ENCODE measurements at places on chromosomes 6 and 20. TPM values are rescaled to one million over a fixed set of nuclear protein-coding genes. Genes with fewer than 3 reads are reported as not detected.

GRCh38 chr6:90429713-90430112, 133.1 kb upstream of the BACH2 start:
- peak; percentile 31 for DNase-seq

- DNase-seq: no peak
These were observed 257.5 kb downstream of the ADGB start for GRCh38 chr6:146856296-146856695.

DNA sequence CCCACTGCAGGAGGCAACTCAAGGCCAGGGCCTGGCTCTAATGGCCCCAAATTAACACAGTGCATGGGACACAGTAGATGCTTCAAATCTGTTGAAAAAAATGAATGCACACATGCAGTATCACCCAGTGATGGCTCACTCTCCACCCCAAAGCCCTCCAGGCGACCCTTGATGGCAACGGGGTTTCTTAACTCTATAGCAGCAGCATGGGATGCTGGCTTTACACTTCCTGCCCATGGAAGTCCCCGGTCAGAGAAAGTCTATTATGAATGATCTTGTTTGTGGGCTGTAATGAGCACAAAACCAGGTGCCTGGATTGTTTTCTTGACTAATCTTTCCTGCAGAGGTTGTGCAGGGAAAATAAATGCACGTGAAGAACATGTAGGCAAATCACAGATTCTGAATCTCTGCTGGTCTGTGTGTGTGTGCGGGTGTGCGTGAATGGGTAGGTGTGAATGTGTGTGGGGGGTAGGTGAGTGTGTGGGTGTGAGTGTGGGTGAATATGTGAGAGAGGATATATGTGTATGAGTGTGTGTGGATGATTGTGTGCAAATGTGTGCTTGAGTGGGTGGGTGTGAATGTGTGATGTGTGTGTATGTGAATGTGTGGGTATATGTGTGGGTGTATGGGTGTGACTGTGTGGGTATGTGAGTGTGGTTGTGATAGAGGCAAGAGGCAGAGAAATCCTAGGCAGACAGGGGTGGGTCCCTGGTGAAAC, 60.1 kb upstream of the MLN start:
- DNase-seq: no peak

- peak; percentile 56 for DNase-seq
These were observed 2.8 kb downstream of the TMC2 start for GRCh38 chr20:2538931-2539720.

GRCh38 chr6:117513778-117514365, 31.4 kb downstream of the DCBLD1 start:
- DNase-seq: no peak

- peak; percentile 24 for DNase-seq
These were observed 370.2 kb upstream of the SASH1 start for GRCh38 chr6:147972448-147972847.

DNA sequence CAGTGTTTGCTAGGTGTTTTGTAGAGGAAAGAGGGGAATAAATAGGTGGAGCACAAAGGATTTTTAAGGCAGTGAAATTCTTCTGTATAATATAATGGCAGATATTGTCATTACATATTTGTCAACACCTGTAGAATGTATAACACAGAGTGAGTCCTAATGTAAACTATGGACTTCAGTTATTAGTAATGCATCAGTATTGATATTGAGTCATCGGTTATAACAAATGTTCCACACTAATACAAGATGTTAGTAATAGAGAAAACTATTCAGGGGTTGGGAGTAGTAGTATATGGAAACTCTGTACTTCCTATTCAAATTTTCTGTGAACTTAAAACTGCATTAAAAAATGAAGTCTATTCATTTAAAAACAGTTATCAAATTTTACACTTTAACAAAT, 299.2 kb downstream of the UBE3D start:
- DNase-seq: no peak

DNA sequence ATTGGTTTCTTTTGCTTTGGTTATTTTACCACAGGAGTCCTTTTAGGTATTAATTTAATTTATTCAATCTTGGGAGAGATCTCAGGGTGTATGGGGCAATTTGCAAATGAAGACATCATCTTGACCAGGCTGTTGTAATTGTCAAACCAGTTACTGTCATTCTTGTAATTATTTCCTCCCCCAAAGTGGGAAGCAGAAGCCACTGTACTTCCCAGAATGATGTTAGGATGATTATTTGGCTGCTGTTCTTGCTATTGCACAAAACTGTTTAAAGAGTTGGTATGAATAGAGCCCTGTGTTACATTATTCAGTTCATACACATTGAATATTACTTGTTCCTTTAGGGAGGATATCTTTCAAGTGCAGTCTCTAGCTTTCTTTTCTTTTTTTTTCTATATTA, 1.7 kb downstream of the TAAR6 start:
- no peak for DNase-seq

DNA sequence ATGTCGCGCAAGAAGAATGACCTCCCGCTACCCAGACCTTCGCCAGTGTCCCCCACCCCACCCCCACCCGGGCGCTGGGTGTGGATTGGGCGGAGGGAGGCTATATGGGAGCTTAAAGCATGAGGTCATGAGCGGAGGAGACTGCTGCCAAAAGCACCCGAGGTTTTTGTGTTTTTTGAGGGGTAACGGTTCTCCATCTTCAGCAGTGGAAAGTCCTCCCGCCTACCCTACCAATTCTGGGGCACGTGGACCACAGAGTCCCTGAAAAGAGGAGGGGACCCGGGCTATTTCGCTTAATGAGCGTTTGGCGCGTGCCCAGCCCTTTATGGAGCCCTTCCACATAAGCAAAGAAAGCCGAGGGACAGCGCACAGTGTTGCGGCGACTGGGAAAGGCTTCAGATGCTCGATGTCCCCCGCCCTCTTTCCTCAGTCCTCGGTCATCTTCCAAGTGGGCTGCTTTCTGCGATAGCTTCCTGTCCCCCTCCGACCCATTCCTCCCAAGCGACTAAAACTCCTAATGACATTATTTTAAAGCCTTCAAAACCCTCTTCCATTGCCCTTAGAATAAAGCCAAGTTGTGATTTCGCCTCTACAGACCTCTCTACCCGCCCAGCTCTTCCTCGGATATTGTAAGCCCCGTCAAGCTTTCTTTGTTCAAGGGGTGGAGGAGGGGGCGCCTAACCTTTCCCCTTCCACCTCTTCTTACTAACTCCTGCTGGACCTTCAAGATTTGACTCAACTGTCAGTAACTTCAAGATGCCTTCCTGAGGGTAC, 2.1 kb upstream of the TRERF1 start:
- peak; percentile 72 for DNase-seq

DNA sequence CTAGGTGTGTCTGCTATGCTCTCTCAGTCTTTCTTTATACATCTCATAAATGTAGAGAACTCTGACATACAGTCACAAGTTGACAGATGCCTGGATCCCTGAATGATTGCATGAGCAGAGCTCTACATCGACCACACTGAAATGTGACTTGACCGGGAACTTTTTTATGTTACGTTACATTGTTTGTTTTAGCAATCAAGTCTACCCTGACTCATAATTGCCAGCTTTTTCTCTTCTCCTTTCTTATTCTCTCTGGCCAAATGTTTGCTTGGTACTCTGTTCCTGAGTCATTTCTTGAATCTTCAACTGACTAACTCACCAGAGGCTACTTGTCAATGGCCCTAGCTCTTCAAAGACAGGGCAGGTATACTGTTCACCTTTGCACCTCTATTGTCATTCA, 213.6 kb upstream of the DTNBP1 start:
- no peak for DNase-seq

DNA sequence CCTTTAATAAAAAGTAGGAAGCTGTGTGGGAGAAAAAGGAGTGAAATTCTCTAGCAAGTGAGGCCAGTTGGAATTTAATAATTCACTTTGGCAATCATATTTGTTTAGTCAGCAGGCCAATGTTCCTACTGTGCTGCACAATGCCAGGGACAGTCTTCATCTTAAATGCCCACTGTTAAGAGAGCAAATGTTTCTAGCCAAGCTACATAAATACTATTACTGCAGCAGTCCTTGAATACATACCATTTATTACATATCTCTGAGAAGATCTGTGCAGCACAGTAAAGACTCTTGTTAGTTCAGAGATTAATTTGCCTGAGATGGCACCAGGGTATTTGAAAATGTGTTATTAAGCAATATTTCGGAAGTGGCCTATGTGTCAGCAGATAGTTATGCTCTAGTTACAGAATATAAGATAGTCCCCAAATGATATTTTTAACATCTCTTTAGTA, 105.4 kb downstream of the OGFRL1 start:
- peak; percentile 15 for DNase-seq

GRCh38 chr6:33211666-33212422, 3.5 kb downstream of the RING1 start:
- no peak for DNase-seq

- DNase-seq: no peak
These were observed at the start of gene HIVEP1 for GRCh38 chr6:12012038-12012557. Gene HIVEP1, plus strand, starts transcription at chr6:12012312. Its CDS starts 3,317 bp downstream, at chr6:12015629.

- no peak for DNase-seq
These were observed 64.9 kb downstream of the SYNDIG1 start for GRCh38 chr20:24534282-24534681.

DNA sequence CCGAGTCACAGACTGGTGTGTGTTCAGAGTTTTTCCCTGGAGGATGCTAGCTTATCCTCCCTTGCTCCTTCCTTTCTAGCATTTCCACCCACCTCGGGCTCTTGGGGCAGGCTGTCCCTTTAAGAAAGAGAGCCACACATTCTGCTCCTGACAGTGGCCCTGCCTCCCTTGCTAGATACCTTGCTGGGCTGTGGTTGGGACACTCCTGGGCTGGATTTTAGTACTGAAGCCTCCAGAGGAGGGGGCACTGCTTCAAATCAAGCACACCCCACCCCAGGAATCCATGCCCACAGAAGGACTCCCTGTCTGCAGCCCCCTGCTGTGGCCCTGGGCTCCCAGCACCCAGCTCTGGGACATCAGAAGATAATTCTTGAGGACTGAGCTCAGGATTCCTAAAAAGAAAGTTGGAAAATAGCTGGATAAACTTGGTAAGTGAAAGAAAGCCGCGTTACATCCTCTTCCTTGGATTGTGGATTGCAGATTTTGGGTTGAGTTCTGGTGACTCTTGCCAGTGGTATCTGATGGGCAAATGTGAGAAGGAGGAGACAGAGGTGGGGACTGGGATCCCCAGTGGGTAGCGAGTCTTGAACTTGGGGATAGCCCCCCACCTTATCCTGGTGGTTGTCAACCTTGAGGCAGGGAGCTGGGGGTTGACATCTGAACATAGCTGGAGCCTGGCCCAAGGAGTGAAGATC, 29.0 kb downstream of the DAAM2 start:
- no peak for DNase-seq

DNA sequence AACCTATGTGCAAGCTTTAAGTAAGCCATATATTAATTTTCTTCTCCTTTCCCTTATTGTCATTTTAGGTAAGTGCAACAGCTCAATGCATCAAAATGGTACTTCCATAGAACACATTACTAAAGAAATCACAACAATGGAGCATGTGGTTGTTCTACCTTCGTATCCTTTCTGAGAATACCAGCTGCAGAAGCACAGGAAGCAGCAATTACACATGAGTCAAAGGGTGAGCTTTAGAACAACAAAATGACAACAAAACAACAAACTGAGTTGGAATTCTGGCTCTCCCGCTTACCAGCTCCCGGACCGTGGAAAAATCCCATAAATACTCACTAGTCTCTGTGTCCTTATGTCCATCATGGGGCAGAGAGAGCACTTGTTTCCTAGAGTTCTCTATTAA, 108.9 kb downstream of the BCAS1 start:
- no peak for DNase-seq

DNA sequence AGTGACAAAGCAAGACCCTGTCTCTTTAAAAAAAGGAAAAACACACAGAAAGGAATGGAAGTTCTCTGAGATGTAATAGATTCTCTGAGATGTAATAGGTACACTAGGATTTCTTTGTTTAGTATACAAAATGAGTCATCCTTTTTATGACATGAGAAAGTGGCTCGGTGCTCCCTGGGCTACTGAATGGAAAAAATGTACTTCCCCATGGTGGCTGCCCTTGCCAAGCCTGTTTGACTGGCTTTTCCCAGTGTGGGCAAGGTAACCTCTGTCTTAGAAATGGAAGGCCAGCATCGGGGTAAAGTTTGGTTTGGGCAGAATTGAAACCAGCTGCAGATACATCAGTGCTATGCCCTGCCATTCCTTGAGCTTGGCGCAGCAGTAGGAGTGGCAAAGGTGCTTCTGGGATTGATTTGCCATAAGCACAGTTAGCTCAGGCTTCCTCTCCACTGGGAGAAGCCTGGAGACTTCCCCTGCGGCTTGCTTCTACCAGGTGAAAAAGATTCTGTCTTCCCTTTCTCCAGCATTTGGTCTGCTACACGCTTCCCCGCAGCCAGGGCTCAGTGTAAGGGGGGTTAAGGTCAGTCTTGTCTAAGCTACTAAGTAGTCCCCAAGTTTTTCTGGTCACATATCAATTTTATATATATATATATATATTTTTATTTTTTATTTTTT, 24.5 kb downstream of the ARFGEF2 start:
- DNase-seq: no peak

DNA sequence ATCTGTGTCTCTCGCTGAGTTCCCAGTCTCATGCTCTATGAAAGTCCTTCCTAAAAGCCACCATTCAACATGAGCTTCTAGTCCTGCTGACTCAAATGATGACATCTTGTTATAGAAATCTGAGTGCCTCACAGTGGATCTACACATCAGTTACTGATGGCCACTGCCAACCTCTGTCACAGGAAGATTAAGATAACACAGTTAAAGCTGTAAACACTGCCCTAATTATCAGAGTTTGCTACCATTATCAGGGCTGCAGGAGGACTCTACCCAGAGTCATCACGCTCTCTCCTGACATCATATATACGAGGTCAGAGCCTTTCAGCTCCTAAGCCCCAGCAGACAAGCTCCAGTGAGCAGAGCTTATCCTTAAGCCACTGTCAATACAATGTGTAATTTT, 63.2 kb downstream of the HIVEP2 start:
- DNase-seq: no peak

GRCh38 chr6:127146932-127147331, 28.5 kb downstream of the RSPO3 start:
- no peak for DNase-seq

DNA sequence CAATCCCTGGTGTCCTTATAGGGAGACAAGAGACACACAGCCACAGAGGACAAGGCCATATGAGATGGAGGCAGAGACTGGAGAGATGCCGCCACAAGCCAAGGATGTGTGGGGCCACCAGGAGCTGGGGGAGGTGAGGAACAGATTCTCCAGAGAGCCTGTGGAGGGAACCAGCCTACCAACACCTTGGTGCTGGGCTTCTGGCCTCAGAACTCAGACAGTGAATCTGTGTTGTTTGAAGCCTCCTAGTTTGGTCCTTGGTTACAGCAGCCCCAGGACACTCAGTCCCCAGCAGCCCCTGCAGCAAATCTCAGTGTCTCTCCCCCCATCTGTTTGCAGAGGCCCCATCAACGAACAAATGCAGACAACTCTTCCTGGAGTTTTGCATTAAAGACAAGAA, 73.2 kb upstream of the BHLHE23 start:
- no peak for DNase-seq

- no peak for DNase-seq
These were observed 17.6 kb upstream of the EZR start for GRCh38 chr6:158836625-158837311.

Gene SLC22A3
- polyA plus RNA-seq: 0.85 TPM

Gene LPA
- polyA plus RNA-seq: 0.05 TPM

Gene AHI1
- polyA plus RNA-seq: 9.4 TPM

Gene SCUBE3
- 1.6 TPM for polyA plus RNA-seq

Gene PRSS35
- polyA plus RNA-seq: 0.71 TPM

Gene PPP1R16B
- polyA plus RNA-seq: 37.6 TPM

Gene BCAS4
- 9.0 TPM for polyA plus RNA-seq

Gene LPIN3
- 0.25 TPM for polyA plus RNA-seq

Gene MTFR2
- polyA plus RNA-seq: 5.8 TPM

Gene LINC00237
- polyA plus RNA-seq: 1.3 TPM

Gene SLC52A3
- polyA plus RNA-seq: 7.4 TPM

Gene SYCP2L
- 0.75 TPM for polyA plus RNA-seq

Gene MRAP2
- polyA plus RNA-seq: 102 TPM

Gene RFX6
- polyA plus RNA-seq: not detected

Gene APOBEC2
- not detected for polyA plus RNA-seq

Gene DOK5
- 5.7 TPM for polyA plus RNA-seq

Gene CCNC
- 18.6 TPM for polyA plus RNA-seq

Gene HLA-DQA1
- polyA plus RNA-seq: 3.3 TPM

Measured in brain (organoid and tissue), 16 donors.